ENCODE measurements at places on chromosomes 5 and 9.
A peak's percentile ranks its signal among the peaks of the same experiment; 100 is the strongest.

DNA sequence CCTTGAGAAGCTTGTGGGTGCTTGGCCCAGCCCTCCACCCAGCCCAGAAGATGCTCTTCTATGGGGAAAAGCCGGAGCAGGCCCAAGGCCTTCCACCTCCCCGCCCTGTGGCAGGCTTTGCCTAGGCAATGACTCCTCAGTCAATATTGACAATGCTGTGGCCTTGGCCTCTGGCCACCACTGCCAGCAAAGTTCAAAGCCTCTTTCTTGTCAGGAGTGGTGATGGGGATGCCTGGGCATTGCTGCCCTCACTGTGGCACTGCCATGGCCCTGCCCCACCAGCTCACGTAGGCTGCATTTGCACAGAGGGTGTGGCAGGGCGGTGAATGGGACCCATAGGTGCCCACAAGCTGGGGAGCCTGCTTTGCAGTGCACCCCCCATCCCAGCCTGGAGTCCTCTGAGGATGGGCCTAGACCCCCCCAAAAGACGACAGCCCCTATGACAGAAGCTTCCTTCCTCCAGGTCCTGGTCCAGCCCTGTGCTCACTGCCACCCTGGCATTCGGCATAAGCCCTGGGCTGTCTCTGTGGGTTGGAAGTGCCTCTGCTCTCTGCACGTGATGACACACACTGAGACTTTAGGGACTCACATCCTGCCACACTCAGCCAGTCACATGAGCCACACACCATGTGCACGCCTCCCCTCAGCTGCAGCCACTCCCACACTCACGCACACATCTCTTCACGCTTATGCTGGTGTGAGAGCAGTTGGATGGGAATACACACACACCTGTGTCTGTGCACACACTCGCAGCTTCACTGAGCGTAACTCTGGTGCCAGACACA is 31.1 kb downstream of the MORN5 start:
- DNase-seq: no peak

DNA sequence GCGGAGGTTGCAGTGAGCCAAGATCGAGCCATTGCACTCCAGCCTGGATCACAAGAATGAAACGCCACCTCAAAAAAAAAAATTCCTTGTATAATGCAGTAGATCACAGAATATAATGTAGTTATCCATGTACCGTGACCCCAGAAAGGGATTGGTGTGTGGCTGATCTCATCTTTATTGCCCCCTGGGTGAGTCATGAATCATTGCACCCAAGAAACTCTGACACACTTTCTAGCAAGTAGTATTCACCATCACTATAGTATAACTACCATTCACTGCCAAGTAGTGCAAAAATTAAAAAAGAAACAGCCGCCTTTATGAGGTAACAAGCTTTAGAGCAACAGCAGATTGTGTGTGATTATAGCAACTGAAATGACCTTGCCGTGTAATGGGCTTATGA is 23.7 kb upstream of the ANKH start:
- no peak for DNase-seq

DNA sequence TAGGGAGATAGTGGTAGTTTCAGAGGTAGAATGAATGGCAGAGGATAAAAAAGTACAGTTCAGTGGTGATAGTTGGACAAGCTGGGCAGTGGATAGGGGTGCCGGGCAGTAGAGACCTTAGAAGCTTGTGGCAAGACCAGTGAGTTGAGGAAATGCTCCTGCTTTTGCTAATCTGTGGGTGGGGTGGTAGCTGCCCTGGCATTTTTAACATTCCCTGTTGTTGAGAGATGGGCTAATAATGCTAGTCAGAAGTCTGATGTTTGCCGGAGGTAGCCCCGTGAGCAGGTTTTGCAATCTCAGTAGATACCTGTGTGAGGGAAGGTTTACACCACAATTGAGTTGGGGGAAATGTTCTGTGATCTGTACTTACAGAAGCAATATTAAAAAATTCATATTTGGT is 91.1 kb downstream of the TRIO start:
- no peak for DNase-seq

GRCh38 chr5:132253452-132254320 is 3.8 kb upstream of the PDLIM4 start:
- no peak for DNase-seq

DNA sequence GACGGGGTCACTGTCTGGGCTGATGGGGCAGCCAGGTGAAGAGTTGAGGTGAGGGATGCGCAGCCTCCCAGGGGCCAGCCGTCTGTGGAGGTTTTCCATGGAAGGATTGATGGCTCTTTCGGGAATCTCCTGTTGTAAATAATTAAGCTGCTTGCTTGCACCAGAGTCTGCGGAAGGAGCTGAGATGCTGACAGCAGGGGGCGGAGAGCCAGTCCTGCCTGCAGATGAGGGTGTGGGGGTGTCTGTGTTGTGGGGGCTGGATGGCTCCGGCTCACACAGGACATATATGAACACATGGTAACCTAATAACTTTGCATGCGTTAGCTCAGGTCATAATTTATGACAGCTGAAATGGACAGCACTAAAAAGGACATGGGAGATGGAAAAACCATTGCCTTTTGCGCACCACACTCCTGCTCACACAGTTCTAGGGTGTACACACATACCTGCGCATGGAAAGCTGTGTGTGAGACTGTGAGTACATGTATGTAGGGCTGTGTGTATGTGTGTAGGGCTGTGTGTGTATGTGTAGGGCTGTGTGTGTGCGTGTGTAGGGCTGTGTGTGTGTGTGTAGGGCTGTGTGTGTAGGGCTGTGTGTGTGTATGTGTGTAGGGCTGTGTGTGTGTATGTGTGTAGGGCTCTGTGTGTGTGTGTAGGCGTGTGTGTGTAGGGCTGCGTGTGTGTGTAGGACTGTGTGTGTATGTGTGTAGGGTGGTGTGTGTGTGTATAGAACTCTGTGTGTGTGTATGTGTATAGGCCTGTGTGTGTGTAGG is 36.8 kb upstream of the SEMA4D start:
- DNase-seq: no peak

DNA sequence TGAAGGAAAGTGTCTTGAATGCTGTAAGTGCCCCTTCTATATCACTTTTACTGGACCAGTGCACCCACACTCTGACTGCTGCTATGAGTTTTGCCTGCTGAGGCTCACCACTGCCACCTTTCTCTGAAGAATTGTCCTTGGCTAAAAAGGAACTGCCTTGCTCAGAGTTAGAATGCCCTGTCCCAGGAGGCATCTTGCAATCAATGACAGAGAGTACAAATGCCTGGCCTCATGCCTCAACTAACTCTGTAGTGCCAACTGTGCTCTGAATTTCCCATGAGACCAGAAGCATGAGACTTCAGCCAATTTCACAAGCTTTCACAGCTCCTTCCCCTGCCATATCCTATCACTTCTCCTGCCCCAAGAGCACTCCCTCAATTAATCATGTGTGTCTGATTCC is 569.7 kb downstream of the ZNF608 start:
- DNase-seq: no peak

DNA sequence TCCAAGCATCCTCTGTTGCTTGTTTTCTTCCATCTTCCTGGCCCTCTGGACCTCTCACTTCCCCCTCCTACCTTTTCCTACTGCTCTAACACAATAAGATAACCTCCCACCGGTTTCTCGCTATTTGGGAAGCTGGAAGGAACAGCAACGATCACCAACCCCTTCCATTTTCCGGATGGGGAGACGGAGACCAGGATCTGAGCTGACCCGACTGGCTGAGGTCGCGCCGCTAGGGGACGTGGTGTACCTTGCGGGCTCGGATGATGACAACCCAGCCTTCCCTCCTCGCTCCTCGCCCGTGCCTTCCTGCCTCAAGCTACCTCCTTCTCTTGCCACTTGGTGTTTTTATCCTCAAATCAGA is 1.9 kb downstream of the LPAR1 start:
- peak; percentile 22 for DNase-seq

DNA sequence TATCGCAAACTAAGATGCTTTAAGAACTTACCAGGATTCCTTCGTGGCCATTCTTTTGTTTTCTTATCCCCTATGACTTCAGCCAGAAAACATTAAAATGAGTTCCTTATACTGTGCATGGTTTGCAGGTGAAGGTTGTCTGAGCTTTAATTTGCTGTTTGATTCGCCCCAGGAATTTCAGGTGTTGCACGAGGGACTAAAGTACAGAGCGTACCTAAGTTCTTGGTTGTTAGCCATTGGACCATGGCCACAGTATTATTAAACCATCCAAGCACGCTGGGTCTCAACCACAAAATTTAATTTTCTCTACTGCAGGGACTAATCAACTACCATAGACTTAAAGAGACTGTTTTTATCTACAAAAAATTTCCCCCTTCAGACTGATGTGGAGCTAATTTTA is 208.4 kb upstream of the MPDZ start:
- DNase-seq: no peak

DNA sequence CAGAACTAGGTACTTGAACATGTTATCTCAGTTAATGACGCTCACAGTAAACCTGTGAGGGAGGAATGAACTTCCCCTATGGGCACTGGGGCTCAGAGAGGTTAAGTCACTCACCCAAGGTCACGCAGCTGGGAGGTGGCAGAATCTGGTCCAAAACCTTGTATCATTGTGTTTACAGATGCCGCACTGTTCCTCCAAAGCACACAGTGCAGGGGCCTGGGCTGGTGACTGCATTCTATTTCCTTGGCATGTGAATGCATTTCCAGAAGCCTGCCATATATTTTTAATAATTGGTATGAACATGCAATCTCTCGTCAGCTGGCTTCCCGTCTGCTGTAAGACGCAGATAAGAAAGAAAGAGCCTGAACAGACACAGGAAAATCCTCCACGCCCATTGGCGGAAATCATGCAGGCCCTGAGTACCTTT is 77.0 kb upstream of the TBC1D2 start:
- DNase-seq: no peak
